CMK (cell line): ENCODE measurements at places on chromosomes 12 and 14.

DNA sequence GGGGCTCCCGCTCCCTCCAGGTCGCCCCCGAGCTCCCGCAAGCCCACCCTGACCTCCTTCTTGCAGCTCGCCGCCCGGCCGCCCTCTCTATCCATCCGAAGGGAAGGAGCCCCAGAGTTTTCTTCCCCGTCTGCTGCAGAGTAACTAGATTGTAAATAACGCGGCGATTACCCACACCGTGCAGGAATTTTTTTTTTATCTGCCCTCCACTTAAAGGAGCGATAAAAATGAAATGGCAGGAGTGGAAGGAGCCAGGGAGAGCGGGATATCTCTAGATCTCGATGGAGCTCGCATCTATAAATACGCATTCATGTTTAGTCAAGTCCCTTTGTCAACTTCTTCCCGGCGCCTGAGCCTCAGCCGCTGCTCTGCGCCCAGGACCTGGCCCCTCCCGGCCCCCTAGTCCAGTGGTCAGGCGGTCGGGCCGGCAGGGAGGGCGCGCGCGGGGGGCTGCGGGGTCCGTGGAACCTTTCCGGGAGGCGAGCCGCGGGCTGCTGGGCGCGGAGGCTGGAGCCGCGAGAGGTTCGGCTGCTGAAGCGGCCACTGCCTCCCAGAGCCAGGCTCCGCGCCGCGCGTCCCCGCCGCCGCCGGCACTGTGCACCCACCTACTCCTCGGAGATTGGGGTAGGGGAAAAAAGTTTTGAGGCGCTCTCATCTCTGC, 386.0 kb downstream of the BCAT1 start:
- no peak for DNase-seq

- DNase-seq = no peak
Measured at GRCh38 chr14:92563359-92563758, 49.8 kb downstream of the RIN3 start.

GRCh38 chr14:81400852-81401251, 728 bp upstream of the STON2 start:
- no peak for DNase-seq

DNA sequence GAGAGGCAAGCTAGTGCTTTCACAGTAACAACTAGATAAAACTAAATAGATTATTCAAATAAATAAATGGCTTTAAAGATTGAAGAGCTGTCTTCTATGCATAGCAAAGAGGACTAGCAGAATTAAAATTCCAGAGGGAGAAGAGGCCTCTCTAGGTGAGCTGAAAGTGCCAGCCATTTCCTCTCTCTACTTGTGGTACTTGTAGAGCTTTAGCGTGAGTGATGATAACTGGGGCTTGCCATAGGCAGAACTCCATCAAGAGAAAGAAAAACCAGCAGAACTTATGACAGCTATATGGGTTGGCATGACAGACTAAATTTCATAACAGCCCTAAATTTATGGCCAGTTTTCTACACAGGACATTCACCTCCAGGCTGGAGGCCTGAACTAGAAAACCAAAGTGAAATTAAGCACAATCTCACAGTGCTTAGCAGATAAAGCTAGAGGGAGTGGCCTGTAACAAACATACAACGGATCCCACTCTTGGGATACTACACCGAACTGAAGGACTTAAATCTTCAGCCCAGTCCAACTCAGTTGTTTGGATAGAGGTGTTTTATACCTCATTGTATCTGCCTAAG, 11.0 kb downstream of the SPTLC2 start:
- DNase-seq = no peak

- no peak for DNase-seq
Measured at GRCh38 chr14:64747327-64747726, 43.1 kb downstream of the PLEKHG3 start.

- no peak for DNase-seq
Measured at GRCh38 chr12:104480826-104481440, 24.2 kb downstream of the CHST11 start.

- DNase-seq = no peak
Measured at GRCh38 chr12:19302100-19302640, 137.1 kb upstream of the AEBP2 start.

DNA sequence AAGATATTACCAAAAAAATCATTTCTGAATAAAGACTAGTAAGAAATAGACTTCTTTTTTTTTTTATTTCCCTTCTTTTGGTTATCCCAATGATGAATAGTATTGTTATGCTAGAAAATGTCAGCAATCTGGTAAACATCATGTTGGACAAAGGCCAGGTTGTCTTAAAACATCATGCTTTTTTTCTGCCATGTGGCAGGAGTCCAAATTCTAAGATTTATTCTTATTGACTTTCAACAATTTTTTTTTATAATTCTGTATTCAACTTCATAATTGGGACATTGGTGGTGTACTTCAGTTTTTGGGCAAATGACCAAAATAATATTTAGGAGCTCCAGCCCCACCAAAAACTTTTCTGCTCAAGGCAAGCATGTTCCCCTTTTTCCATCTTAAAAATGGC, 10.5 kb downstream of the DCN start:
- DNase-seq = no peak

DNA sequence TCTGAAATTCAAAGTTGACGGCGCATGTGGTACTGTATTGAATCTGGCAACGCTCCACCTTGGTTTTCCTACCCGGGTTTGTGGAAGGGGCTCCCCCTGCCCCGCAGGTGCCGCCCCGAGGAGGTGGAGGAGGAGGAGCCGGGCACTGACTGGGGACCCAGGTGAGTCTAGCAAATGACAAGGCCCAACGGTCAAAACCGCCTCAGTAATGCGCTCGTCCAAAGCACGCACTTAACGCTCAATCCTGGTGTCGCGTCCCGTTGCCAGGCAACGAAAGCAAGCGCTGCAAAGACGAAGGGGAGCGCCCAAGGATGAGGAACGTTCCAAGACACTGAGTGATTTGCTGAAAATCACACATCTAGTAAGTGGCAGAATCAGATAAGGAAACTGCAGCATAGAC, 24.0 kb upstream of the CLEC4E start:
- no peak for DNase-seq

GRCh38 chr12:16573398-16574077, 32.4 kb downstream of the LMO3 start:
- no peak for DNase-seq
